ENCODE measurements at places on chromosomes 7 and 10. TPM values are rescaled to one million over a fixed set of nuclear protein-coding genes. Genes with fewer than 3 reads are reported as not detected.

DNA sequence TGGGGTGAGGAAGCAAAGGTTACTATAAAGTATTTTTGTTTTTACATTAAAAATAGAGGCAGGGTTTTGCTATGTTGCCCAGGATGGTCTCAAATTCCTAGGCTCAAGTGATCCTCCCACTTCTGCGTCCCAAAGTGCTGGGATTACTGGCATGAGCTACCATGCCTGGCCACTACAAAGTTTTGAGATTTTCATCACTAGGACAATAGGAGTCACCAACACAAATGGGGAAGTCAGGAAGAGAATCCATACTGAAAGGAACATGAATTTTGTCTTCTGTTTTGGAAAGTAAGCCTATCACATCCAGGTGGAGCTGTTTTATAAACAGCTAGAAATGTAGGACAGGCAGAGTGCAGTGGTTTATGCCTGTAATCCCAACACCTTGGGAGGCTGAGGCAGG lies 20.0 kb upstream of the CAPZA2 start:
- H3K27me3 ChIP-seq, result no peaks in the 10 kb centered on the region
- no peaks in the 10 kb centered on the region for H3K36me3 ChIP-seq
- H3K4me1 ChIP-seq, result no peaks in the 10 kb centered on the region
- no peak for DNase-seq

DNA sequence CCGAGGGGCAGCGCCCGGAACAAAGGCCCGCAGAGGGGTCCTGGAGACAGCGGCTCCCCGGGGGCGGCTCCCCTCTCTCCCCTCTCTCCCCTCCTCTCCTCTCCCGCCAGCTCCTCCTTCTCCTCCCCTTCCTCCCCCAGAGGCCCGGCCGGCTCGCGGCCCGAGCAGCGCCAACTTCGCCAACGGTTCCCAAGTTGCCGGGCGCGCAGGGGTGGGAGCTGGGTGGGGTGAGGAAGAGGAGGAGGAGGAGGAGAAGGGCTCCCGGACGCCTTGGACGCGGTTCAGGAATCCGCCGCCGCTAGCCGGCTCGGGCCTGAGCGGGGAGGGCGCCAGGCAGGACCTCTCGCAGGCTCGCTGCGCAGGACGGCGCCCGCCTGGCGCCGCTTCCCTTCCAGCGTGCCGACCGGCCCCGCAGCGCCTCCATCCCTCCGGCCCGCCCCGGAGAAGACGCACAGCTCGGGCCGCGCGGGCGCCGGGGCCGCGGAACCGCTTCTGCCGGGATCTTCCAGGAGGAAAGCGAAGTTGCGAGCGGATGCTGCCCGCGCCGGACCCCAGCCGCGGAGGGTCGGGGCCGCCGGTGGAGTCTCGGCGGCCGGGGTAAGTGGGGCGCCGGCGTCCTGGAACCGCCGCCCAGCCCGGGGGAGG lies at the start of gene CHST3:
Gene CHST3, plus strand, starts transcription at position 298 of the 645 bp plus-strand sequence. CDS start 41,448 bp downstream, outside the sequence.
- H3K4me3 ChIP-seq, result peak within 1 kb of the TSS; percentile 93
- H3K27me3 ChIP-seq, result no peaks in the 10 kb centered on the region
- H3K36me3 ChIP-seq, result no peaks in the 10 kb centered on the region
- H3K4me1 ChIP-seq, result peaks cover 10% of the 10 kb centered on the region
- H3K27ac ChIP-seq, result peak within 1 kb of the TSS; percentile 96

The LRRD1 gene
- total RNA-seq, result 0.16 TPM

The AKR1B1 gene
- total RNA-seq, result 55.0 TPM

- no peak overlapping the region for H3K27ac ChIP-seq
- no peak overlapping the region for H3K4me3 ChIP-seq
- peaks cover 5% of the 10 kb centered on the region for H3K36me3 ChIP-seq
- no peak for DNase-seq
- no peaks in the 10 kb centered on the region for H3K4me1 ChIP-seq
These were observed 24.1 kb upstream of the BHLHA15 start for GRCh38 chr7:98187138-98187502.

The NUPR2 gene
- total RNA-seq, result 10.1 TPM

DNA sequence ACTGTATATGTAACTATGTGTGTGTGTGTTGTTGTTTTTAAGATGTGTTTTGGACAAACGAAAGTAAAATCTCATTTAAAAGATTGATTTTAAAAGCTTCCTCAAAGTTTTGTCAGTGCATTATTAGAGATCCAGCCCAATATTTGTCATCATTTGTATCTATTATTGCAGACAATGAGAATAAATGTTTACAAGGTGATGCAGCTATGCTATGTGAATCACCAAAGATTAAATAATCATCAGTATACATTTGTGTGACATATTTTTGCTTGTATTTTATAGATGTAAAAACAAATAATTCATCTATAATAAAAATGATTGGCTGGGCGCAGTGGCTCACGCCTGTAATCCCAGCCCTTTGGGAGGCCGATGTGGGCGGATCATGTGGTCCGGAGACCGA lies 35.3 kb upstream of the RTKN2 start:
- H3K27me3 ChIP-seq, result no peaks in the 10 kb centered on the region
- no peaks in the 10 kb centered on the region for H3K36me3 ChIP-seq
- no peak for DNase-seq
- no peak overlapping the region for H3K27ac ChIP-seq
- no peak overlapping the region for H3K4me3 ChIP-seq

GRCh38 chr10:478471-479245 lies 210.8 kb downstream of the DIP2C start:
- H3K4me1 ChIP-seq, result no peaks in the 10 kb centered on the region
- DNase-seq, result no peak
- H3K4me3 ChIP-seq, result no peak overlapping the region
- H3K27me3 ChIP-seq, result no peaks in the 10 kb centered on the region
- H3K27ac ChIP-seq, result no peak overlapping the region
- H3K36me3 ChIP-seq, result no peaks in the 10 kb centered on the region

DNA sequence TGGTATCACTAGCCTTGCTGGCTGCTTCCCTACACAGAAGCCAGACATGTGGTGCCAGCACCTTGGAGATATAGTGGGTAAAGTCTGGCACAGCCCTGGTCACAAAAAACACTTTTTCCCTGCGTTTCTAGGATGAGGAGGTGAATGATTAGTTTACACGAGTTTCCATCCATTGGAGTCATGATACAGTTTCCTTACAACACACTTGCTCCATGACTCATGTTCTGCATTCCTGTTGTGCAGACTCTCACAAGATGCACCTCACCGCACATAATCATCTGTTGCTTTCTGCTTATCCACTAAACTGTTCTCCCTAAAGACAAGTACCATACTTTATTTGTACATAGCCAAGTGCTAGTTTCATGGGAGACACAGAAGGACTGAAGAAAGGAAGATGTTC lies 747.1 kb upstream of the GALNT17 start:
- DNase-seq, result no peak
- no peaks in the 10 kb centered on the region for H3K27me3 ChIP-seq
- no peaks in the 10 kb centered on the region for H3K4me1 ChIP-seq
- no peak overlapping the region for H3K27ac ChIP-seq
- H3K36me3 ChIP-seq, result no peaks in the 10 kb centered on the region

The C10orf62 gene
- total RNA-seq, result 0.33 TPM

GRCh38 chr7:132243051-132243450 lies 333.2 kb downstream of the PLXNA4 start:
- H3K36me3 ChIP-seq, result no peaks in the 10 kb centered on the region
- DNase-seq, result no peak
- H3K27me3 ChIP-seq, result no peaks in the 10 kb centered on the region
- no peaks in the 10 kb centered on the region for H3K4me1 ChIP-seq
- H3K4me3 ChIP-seq, result no peak overlapping the region
- H3K27ac ChIP-seq, result no peak overlapping the region

DNA sequence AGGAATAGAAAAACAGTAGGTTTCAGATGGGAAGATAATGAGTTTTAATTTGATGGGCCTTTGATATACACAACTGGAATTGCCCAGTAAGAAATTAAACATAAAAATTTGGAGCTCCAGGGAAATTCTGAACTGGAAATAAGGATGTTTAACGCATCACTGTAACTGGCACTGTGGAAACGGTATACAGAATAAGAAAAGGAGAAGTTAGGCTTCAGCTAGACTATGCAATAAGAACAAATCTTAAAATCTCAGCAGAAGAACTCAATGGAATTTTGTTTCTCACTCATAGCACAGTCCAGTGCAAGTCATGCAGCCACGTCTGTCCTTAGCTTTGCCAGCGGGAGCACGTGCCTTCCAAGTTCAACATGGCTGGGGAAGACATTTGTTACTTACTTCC lies 52.9 kb upstream of the FGL2 start:
- DNase-seq, result no peak
- no peaks in the 10 kb centered on the region for H3K4me1 ChIP-seq
- no peaks in the 10 kb centered on the region for H3K27me3 ChIP-seq

DNA sequence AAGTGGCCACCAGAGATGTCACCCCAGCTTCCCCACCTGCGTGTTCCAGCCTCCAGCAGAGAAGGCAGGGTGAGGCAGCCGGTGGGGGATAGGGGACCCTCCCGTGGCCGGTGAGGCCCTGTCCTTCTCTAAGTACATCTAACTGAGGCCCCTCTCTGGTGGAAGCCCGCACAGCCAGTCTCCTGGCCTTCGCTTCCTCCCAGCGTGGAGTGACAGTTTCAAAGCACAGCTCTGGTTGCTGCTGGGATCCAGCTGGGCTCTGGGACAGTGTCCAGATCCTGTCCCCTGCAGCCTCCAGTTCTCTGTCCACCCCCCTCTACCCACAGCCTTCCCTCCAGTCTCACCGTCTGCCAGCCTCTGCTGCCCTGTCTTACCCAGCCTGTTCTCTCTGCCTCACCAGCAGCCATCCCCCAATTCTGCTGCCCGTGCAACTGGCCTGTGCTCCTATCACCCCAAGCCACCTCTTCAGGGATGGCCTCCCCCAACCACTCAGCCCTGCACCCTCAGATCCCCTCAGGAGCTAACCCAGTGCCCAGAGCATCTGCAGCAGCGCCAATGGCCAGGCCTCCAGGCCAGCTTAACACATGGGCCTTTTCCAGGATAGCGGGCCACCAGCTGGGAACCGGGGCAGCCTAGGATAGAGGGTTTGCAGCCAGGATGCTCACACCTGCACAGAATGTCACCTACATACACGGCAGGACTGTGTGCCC lies 16.3 kb upstream of the SH2B2 start:
- no peaks in the 10 kb centered on the region for H3K4me1 ChIP-seq
- no peak for DNase-seq
- H3K27ac ChIP-seq, result no peak overlapping the region
- no peaks in the 10 kb centered on the region for H3K27me3 ChIP-seq

GRCh38 chr7:90613088-90613498 lies 17.0 kb downstream of the CDK14 start:
- H3K27ac ChIP-seq, result no peak overlapping the region
- H3K4me3 ChIP-seq, result no peak overlapping the region
- no peak for DNase-seq
- H3K27me3 ChIP-seq, result no peaks in the 10 kb centered on the region
- H3K4me1 ChIP-seq, result no peaks in the 10 kb centered on the region

The STAMBPL1 gene
- 17.1 TPM for total RNA-seq

GRCh38 chr7:150382844-150383225 lies 3.7 kb downstream of the ZNF775 start:
- no peaks in the 10 kb centered on the region for H3K4me1 ChIP-seq
- peak overlapping the region; percentile 72 for H3K27ac ChIP-seq
- H3K36me3 ChIP-seq, result no peaks in the 10 kb centered on the region
- no peak for DNase-seq
- no peaks in the 10 kb centered on the region for H3K27me3 ChIP-seq

- DNase-seq, result no peak
- H3K27ac ChIP-seq, result no peak overlapping the region
- H3K4me3 ChIP-seq, result no peak overlapping the region
- H3K4me1 ChIP-seq, result no peaks in the 10 kb centered on the region
- no peaks in the 10 kb centered on the region for H3K36me3 ChIP-seq
These were observed 24.1 kb downstream of the SORCS3 start for GRCh38 chr10:104665174-104665573.

The RRP12 gene
- 17.7 TPM for total RNA-seq

DNA sequence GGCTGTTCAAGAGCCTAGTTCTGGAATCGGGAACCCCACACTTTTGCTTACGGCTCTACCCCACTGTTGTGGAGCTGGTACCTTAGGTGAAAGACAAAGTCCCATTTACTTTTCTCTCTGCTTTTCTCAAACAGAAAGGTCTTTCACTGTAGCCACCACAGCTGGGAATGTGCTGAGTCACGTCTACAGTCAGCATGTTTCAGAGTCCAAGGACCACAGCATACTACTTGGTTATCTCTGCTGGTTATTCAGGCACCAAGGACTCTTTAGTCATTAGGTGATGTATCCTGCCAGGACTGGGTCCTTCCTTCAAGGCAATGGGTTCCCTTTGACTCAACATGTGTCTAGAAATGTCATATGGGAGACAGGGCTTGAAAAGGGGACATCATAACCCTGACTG lies 266.8 kb upstream of the STEAP1 start:
- no peaks in the 10 kb centered on the region for H3K36me3 ChIP-seq
- H3K27ac ChIP-seq, result no peak overlapping the region
- no peak for DNase-seq
- H3K4me1 ChIP-seq, result no peaks in the 10 kb centered on the region

- peaks cover 7% of the 10 kb centered on the region for H3K4me1 ChIP-seq
- peak overlapping the region; percentile 65 for H3K4me3 ChIP-seq
- DNase-seq, result no peak
- H3K27me3 ChIP-seq, result no peaks in the 10 kb centered on the region
- H3K27ac ChIP-seq, result peak overlapping the region; percentile 90
These were observed 1.0 kb downstream of the URGCP start for GRCh38 chr7:43905209-43905946.

All from breast epithelium (tissue), 4 donors.